ENCODE measurements at places on chromosomes 16 and 17. TPM values are rescaled to one million over a fixed set of nuclear protein-coding genes. Genes with fewer than 3 reads are reported as not detected.

Gene FOXJ1
- total RNA-seq, result 1.9 TPM

Gene CCL14
- total RNA-seq, result not detected

Gene SNTB2
- total RNA-seq, result 17.4 TPM

Gene MYCBPAP
- total RNA-seq, result 11.5 TPM

Gene SULT1A2
- total RNA-seq, result 0.38 TPM

Gene KRT12
- total RNA-seq, result not detected

Gene ARHGDIG
- not detected for total RNA-seq

Gene SEPTIN1
- 413 TPM for total RNA-seq

Gene KRTAP29-1
- total RNA-seq, result not detected

Gene HEATR3
- 28.0 TPM for total RNA-seq

Gene CSNK1D
- 116 TPM for total RNA-seq

Gene CCL3
- 8.8 TPM for total RNA-seq

Gene MYL11
- total RNA-seq, result not detected

Gene CHAD
- not detected for total RNA-seq

Gene UNK
- total RNA-seq, result 29.8 TPM

Gene EPOP
- total RNA-seq, result 9.3 TPM

Gene RUNDC3A
- total RNA-seq, result 0.07 TPM

Gene NT5M
- 11.0 TPM for total RNA-seq

Gene JMJD6
- 50.5 TPM for total RNA-seq

Gene CDK5R1
- 7.1 TPM for total RNA-seq

Gene CDR2L
- total RNA-seq, result 0.41 TPM

Gene WNT9B
- total RNA-seq, result not detected

Gene DNAH17
- total RNA-seq, result 0.33 TPM

Gene NOS2
- total RNA-seq, result not detected

Gene CD300A
- 44.2 TPM for total RNA-seq

Gene SPPL2C
- total RNA-seq, result not detected

Gene FNDC8
- not detected for total RNA-seq

Gene CACNG1
- not detected for total RNA-seq

Gene PRDM7
- not detected for total RNA-seq
